BE2C (cell line): ENCODE measurements at places on chromosomes 5 and 9.

- no peak for DNase-seq
Measured at GRCh38 chr5:102874054-102874453, 118.9 kb downstream of the PAM start.

DNA sequence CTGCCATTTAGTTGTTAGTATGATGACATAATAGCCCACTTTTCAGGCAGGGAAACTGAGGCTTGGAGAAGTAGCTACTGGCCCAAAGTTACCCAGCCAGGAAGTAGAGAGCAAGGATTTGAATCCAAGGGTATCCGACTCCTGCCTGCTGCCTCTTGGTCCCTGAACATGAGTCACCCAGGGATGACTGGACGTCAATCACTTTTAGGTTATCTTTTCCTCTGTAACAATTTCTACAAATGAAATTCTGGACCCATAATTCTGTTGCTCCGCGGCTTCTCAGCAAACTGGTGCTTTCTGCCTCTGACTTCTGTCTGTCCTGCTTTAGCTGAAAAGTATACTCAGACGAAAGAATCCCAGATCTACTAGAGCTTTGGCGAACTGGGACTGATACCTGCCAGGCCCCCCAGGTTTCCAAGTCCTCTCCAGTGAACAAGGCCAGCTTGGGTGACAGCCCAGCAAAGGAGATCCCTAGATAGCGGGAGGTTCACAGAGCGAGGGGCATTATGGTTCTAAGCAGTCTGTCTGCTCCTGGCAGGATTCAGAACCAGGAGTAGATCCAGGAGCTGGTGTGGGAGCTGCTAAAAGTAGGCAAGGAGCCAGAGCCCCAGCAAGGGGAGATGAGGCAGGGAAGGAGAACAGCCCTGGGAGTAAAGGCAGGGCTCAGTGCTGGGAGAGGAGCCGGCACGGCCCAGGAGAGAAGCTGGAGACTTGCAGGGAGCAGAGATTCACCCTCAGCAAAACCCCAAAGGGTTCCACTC lies 20.6 kb downstream of the OLFML2A start:
- peak; percentile 59 for DNase-seq

GRCh38 chr5:94545870-94546625 lies 72.4 kb downstream of the KIAA0825 start:
- DNase-seq, result no peak

DNA sequence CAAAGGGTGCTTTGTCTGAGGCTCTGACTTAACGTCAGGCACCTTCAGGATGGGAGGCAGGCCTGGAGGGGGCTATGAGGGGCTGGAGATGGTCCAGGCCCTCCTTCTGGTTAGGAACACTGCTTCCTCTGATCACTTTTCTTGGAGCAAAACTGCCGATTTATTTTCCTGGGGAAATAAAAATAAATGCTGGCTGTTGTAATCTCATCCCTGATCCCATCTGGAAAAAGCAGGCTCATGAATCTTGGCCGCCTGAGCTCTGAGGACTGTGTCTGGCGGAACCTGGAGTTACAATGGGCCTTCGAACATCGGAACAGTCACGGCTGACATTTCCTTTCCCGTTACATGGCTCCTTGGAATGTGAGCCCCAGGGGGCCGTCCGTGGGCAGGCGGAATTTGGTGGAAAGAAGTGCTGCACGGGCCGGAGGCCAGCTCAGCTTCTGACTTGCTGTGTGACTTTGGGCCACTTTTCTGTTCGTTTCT lies 157.8 kb downstream of the RGS3 start:
- DNase-seq, result no peak

DNA sequence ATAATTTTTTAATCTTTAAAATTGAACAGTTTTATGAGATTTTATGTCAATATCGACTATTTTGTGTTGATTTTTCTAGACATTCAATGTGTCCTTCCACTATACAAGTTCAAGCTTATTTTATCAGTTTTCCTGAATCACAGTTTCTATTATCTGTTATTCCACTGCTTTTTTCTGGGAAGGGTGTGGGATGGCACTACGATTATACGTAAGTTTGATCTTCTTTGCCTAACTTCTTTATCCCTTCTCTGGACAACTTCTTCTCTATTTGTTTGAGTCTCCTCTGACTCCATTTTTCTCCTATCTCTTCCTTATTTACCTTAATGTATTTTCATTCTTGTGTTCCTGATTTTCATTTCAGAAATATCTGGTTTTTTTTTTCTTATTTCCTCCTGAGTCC lies 24.5 kb downstream of the TBC1D9B start:
- DNase-seq, result no peak

DNA sequence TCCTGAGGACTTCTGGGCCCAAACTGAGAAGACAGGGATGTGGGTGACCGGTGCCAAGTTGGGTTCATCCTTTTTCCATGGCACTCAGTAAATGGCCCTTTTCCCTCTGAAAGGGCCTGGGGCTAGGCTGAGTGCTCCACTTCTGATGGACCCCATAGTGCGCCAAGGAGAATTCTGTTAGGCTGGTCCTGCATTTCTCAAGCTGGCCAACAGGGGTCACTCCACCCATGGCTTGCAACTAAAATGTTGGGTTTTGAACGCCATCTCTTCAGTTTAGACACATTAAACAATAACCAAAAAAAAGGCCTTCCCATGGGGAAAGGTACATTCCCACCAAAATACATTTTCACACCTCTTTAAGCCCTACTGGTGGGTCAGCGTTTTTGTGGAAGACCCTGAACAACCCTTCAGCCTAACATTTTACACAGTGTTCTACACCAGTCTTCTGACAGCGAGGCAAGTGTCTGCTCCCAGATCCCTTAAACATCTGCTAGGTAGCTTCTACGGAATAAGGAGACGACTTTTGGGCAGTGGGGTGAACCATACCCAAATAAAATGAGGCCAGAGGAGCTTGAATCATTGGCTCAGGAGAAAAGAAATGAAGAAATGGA lies 27.3 kb downstream of the CNTFR start:
- no peak for DNase-seq

DNA sequence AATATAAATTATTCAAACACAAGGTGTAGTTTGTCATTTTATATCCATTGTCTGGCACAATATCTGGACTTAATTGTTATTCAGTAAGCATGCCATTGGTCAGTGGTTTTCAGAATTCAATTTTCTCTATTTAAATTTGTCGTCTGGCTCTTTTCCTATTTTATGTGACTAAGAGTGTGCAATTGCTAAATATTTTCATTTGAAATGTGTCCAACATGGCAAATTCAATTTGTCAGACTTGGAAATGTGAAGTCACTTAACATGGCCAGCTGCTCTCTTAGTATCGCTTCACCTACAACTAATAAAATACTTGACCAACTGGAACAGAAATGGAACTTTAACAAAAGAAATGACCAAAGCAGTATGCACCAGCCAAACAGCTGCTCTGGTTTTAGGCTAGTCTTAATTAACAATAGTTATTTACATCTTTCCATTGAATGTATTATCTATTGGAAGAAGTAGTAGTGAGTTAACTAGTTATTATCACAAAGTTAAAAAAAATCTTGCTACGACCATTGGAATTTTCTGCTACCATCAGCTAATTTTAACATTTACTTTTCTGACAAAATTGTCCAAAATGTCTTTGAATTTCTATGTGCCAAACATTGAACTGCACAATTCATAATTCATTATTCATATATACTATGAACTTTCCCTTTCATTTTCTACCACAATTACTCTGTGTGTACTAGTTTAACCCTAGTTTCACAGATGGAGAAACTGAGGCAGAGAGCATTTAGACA lies 720.7 kb upstream of the FAM174A start:
- DNase-seq, result no peak

DNA sequence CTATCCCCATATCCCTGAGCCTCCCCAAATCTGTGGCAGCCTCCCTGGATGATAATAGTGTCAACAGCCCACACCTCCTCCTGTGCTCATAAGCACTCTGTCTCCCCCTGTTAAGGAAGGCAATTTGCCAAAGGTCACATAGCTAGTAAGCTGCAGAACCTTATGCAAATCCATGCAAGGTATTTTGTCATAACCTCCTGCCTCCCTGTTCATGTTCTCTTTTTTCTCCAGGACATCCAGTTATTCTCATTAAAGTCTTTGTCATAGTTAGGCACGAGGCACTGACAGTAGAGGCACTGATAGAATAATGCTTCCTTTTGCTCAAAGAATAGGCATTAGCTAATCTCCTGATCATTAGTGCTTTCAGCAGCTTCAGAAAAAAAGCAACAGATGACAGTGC lies 10.2 kb upstream of the AUH start:
- DNase-seq, result no peak

DNA sequence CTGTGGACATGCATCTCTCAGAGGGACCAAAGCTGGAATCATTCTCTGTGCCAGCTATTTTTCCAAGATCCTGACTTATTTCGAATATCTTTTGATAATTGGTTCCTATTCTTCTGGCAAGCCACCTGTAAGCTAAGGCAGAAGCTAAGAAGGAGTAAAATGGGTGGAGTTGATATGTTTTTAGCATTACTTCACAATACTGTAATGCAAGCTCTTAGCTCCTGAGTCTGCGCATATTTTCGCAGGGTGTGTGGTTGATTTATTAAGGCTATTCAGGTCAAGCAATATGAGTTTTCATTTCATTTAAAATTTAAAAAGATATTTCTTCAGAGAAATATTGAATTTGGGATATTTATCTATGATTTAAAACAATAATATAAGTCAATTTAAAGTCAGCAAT lies 158.5 kb upstream of the ADAMTS16 start:
- no peak for DNase-seq

DNA sequence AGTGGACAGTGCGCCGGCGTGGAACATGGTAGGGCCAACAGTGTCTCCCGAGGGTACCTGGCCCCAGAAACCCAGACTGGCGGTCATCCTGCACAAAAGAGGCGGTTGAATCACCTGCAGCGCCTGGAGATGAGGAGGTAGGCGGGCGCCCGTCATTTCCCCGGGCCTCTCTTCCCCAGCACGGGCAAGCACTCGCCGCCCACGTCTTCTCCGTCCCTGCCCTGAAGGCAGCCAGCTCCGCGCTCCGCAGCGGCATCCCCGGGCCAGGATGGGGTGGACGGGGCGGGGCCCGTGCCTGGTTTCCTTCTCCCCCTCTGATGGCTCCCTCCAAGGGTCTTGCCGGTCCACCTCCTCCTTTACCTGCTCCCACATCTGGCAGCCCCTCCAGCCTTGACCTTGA lies 27.1 kb upstream of the N4BP3 start:
- peak; percentile 24 for DNase-seq

- DNase-seq, result no peak
Measured at GRCh38 chr9:130418776-130419175, 26.0 kb upstream of the ASS1 start.

- DNase-seq, result no peak
Measured at GRCh38 chr5:65050140-65050539, 281.4 kb downstream of the CWC27 start.

GRCh38 chr9:136225366-136225747 lies 20.3 kb downstream of the QSOX2 start:
- no peak for DNase-seq

DNA sequence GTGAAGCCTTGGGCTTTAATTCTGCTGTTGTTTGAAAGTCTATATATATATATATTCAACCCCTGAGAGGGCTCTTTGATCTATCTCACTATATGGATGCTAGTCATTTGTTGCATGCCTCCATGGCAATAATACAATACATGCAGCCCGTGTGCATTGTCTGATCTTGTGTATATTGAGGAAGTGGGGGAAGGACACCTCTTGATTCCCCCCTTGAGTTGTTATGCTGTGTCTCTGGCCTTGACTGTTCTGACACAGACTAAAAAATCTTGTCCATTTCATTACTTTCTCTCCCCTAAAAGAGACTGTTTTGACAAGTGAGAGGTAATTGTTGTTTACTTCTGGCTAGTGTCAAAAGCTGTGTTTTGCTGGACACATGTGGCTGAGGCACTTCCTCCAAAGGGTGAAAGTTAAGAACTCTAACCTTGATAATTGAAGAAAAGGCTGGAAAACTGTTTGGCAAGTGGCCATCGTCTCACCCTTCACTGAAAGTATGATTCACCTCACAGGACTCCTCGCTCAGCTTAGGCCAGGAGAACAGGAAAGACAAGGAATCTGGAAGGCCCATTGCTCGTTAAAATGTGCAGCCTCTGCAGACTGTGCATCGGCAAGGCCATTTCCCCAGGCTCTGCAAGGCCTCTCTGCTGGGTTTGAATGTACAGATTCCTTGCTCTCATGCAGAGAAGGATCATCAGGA lies 304.0 kb downstream of the PRELID2 start:
- no peak for DNase-seq

DNA sequence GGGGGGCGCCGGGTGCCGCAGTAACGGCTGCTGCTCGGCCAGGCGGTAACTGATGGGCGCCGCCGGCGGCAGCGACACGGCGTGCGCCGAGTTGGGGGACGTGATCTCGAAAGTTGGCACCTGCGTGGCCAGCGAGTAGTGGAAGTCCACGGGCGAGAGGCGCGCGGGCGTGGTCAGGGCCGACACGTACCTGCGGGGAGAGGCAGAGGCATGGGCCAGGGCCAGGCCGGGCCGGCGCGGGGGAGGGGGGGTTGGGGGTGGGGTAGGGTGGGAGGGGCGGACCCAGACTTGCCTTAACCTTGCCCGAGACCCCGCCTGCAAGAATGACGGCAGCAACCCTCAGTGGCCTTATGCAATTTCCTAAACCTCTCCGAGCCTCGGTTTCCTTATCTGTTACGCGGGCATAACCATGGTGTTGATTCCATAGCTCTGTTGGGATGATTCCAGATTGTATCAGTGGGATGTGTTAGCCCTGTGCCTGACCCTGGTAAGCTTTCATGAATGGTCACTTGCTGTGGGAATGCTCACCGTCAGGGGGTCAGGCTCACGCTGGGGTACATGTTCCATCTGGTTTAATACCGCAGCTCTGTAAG lies 53.0 kb downstream of the PSD2 start:
- DNase-seq, result no peak

DNA sequence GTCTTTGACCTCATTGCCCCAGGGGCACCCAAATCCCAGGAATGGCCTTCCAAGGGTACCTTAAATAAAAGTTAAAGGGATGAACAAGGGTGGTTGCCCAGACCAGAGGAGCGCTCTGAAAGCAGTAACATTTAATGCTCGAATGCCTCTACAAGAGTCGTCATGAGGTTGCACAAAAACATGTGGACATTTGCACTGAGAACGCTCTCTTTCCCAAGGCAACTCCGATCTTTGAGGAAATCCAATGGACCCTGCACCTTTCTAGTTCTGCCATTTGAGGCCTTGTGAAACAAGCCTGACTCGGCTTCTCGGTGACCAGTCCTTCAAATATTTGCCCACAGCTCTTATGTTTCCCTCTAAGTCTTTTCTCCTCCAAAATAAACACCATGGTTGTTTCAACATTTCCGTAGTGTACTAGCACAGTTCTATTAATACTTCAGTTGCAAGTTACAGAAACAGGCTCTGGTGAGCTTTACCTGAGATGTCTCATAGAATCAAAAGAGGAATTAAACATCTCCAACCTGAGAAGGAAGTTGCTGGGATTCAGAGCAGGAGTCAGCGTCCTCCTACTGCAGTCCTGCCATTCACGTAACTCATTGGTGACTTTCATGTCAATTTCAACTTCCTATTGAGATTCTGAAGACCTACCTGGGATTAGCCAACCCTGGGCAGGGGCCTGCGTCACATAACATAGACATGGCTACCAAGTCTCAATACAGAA lies 168.8 kb upstream of the RAI14 start:
- DNase-seq, result no peak

- no peak for DNase-seq
Measured at GRCh38 chr9:19288081-19288480, 57.6 kb downstream of the DENND4C start.
